B cell (primary cell): ENCODE measurements at places on chromosomes 12 and 14. TPM values are rescaled to one million over a fixed set of nuclear protein-coding genes. Genes with fewer than 3 reads are reported as not detected.
A peak's percentile ranks its signal among the peaks of the same experiment; 100 is the strongest.

DNA sequence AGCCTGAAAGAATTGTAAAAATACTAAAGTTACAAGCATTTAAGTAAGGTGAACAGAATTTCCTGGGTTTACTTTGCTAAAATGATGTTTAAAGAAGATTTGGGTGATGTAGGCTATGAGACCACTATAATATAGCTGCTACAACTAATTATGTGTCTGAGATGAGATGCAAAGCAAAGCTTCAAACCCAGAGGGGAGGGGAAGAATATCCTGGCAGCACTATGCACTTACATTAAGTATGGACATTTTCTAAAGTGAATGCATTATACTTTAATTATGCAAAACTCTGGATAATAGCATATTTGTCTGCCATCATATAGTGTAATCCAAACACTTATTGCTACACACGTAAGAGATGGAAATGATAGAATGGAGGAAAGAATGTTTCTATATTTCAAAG, 1003.7 kb downstream of the GALC start:
- no peak for DNase-seq
- H3K27ac ChIP-seq = no peak overlapping the region
- no peaks in the 10 kb centered on the region for H3K4me1 ChIP-seq
- H3K27me3 ChIP-seq = no peaks in the 10 kb centered on the region

- no peak overlapping the region for H3K27ac ChIP-seq
- DNase-seq = no peak
- no peaks in the 10 kb centered on the region for H3K27me3 ChIP-seq
- no peak overlapping the region for H3K4me3 ChIP-seq
- no peaks in the 10 kb centered on the region for H3K4me1 ChIP-seq
Measured at GRCh38 chr12:20549108-20549719, 145.9 kb upstream of the SLCO1C1 start.

DNA sequence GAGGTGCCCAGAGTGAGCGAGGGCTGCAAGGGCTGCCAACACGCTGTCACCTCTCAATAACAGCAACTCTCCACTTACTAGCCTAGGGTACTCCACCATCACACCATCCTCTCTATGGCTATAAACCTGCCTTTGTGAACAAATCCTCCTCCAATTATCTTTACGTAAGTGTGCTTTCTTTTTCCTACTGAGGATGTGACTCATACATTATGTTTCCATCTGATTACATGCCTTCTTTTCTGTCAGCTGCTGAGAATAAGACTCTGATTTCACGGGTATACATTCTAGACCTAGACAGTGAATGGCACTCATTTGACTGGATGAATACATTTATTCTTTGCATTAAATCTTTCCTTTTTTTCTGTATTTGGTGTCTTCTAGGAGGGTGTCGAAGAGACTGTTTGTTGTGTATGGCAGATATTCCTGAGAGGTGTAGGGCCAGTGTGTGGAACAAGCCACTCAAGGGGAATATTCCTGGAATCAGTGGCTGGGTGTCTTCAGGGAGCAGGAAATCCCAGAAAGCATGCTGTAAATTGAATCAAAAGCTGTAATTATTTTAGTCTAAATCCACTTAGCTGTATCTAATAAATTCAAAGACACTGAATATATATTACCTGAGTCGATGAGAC, 327.3 kb upstream of the TMTC1 start:
- no peaks in the 10 kb centered on the region for H3K36me3 ChIP-seq
- H3K4me3 ChIP-seq = no peak overlapping the region
- H3K27me3 ChIP-seq = no peaks in the 10 kb centered on the region
- DNase-seq = no peak
- no peak overlapping the region for H3K27ac ChIP-seq

DNA sequence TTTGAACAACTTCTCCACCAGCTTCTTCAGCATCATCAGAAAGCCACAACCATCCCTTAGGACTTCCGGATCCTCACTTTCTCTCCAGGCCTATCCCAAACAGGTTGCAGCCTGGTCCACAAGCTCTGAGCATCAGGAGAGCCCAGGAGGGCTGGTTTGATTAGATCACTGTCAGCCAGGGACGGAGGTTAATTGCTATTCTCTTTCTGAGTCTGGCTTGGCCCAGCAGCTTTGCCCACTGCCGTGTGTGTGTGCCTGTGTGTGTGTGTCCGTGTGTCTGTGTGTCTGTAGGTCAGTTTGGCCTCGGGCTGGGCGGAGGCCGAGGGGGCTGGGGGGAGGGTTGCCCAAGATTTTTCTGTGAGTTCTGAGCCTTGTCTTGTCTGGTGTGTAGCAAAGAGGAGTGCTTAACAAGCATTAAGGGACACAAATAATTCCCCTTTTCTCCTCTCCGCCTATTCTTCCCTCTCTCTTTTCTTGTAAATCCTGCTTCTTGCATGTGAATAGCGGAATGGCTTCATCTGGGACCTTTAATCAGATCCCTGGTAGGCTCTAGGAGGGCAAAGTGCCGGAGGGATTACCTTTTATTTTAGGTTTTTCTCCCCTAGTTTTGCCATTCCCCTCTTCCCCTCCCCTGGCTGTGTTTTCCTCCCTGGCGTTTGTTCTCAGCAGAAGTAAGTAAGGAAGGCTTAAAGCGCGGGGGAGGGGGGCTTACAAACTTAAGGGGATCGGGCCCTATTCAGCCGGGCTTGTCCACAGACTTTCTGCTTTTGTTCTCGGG, 138.2 kb upstream of the LHX5 start:
- no peak overlapping the region for H3K27ac ChIP-seq
- no peak overlapping the region for H3K4me3 ChIP-seq
- H3K36me3 ChIP-seq = no peaks in the 10 kb centered on the region
- H3K27me3 ChIP-seq = no peaks in the 10 kb centered on the region

DNA sequence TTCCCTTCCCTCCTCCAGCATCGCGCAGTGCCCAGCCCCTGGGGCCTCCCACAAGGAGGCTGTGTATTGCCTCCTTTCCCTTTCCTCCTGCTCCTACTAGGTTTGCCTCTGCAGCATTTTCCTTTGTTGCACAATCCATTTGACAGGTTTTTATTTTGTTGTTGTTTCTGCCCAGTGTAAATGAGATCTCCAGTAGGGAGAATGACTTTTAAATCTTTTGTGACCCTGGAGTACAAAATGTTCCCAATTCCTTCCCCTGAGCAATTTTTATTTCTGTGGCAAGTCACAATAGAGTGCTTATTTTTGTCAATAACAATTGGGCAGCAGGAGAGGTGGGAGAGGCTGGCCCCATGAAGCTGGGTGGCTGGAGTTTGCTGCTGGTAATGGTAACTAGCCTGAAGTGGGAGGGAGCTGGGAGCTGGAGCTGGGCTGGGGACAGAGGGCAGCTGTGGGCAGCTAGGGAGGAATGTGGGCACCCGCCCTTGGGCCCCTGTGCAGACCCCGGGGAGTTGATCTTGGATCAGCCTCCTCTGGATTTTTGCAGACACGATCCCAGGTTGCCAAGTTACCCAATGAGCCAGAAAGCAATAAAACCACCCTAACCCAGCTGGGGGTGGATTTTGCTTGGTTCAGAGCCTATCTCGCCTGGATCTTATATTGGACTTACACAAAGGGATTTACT, 160.1 kb downstream of the KTN1 start:
- no peak for DNase-seq
- H3K27me3 ChIP-seq = no peaks in the 10 kb centered on the region
- H3K4me3 ChIP-seq = no peak overlapping the region
- H3K4me1 ChIP-seq = no peaks in the 10 kb centered on the region
- no peak overlapping the region for H3K27ac ChIP-seq

GRCh38 chr14:72883961-72884360, 9.9 kb downstream of the DPF3 start:
- H3K27me3 ChIP-seq = no peaks in the 10 kb centered on the region
- no peak overlapping the region for H3K27ac ChIP-seq
- H3K4me1 ChIP-seq = peaks cover 13% of the 10 kb centered on the region
- no peak for DNase-seq

DNA sequence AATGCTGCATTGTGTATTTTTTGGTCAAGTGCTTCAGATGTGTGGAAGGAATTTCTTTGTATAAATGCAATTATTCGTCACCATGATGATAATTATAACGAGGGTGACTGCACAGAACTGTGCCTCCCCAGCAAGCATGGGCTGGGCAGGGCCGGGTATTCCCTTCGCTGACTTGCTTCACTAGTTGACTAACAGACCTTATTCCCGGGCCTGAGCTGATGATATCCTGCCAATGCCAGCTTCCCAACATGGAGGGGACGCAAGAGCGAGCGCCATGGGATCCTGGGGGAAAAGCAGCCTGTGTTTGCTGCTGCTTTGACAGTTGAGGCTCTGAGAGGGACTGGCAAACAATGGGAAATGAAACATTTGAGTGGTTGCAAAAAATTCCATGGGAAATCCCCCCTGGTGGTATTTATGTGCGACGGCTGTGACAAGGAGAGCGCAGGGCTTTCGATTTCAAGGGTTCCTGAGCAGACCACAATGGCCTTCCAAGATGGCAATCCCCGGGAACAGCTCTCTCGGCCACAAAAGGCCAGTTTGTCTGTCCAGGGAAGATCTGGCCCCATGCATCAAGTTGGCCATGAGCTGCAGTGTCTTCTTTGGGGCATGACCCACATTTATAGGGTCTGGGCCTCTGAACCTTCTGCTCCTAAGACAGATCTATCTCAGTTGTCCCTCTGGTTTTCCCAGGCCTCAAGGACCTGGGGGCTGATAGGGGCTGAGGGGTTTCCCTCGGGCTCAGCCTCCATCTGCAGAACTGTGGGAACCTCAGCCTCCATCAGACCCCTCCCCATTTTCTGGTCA, 21.9 kb upstream of the MAP1LC3B2 start:
- H3K27ac ChIP-seq = no peak overlapping the region
- H3K4me1 ChIP-seq = peaks cover 61% of the 10 kb centered on the region
- H3K36me3 ChIP-seq = no peaks in the 10 kb centered on the region
- no peaks in the 10 kb centered on the region for H3K27me3 ChIP-seq

DNA sequence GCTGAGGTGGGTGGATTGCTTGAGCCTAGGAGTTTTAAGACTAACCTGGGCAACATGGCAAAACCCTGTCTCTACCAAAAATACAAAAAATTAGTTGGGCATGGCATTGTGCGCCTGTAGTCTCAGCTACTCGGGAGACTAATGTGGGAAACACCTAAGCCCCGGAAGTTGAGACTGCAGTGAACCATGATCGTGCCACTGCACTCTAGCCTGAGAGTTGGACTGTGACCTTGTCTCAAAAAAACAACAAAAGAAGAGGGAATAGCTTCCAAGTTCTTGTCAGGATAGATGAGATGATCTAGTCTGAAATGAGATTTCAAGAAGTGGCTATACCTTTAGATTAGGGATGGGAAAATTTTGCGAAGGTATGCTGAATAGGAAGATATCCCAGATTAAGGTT, 14.8 kb upstream of the C12orf50 start:
- H3K27ac ChIP-seq = no peak overlapping the region
- H3K36me3 ChIP-seq = peaks cover 47% of the 10 kb centered on the region
- no peak for DNase-seq
- no peaks in the 10 kb centered on the region for H3K27me3 ChIP-seq
- H3K4me3 ChIP-seq = no peak overlapping the region
- no peaks in the 10 kb centered on the region for H3K4me1 ChIP-seq

DNA sequence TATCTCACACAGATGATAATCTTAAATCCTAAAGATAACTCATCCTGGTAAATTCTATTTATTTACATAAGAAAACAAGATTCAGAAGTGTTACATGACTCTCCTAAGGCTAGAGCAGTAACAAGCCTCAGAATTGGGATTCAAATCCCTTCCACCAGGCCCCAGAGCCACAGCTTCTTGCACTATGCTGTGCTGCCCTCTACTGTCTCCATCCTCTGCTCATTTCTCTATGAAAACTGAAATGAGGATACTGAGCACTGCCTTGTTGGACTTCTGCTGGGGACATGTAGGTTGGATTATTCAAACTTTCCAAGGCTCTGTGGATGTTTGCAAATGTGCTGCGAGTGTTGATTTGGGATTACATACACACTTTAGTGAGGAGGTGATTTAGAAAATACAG, 23.5 kb upstream of the C12orf50 start:
- DNase-seq = no peak
- H3K27me3 ChIP-seq = no peaks in the 10 kb centered on the region
- H3K4me3 ChIP-seq = no peak overlapping the region
- H3K36me3 ChIP-seq = peaks cover 46% of the 10 kb centered on the region
- H3K4me1 ChIP-seq = no peaks in the 10 kb centered on the region

- H3K4me1 ChIP-seq = peaks cover 3% of the 10 kb centered on the region
- no peak overlapping the region for H3K4me3 ChIP-seq
- H3K27me3 ChIP-seq = peaks cover 5% of the 10 kb centered on the region
- no peak overlapping the region for H3K27ac ChIP-seq
Measured at GRCh38 chr12:5511256-5511643, 79.3 kb downstream of the NTF3 start.

- no peak overlapping the region for H3K4me3 ChIP-seq
- H3K36me3 ChIP-seq = no peaks in the 10 kb centered on the region
- peaks cover 4% of the 10 kb centered on the region for H3K27me3 ChIP-seq
- H3K27ac ChIP-seq = no peak overlapping the region
- H3K4me1 ChIP-seq = no peaks in the 10 kb centered on the region
Measured at GRCh38 chr12:62848418-62848817, 86.5 kb downstream of the PPM1H start.

GRCh38 chr14:70714055-70714550, 72.4 kb downstream of the TTC9 start:
- H3K27ac ChIP-seq = no peak overlapping the region
- H3K27me3 ChIP-seq = no peaks in the 10 kb centered on the region
- no peak overlapping the region for H3K4me3 ChIP-seq
- peak; percentile 80 for DNase-seq
- H3K36me3 ChIP-seq = no peaks in the 10 kb centered on the region

DNA sequence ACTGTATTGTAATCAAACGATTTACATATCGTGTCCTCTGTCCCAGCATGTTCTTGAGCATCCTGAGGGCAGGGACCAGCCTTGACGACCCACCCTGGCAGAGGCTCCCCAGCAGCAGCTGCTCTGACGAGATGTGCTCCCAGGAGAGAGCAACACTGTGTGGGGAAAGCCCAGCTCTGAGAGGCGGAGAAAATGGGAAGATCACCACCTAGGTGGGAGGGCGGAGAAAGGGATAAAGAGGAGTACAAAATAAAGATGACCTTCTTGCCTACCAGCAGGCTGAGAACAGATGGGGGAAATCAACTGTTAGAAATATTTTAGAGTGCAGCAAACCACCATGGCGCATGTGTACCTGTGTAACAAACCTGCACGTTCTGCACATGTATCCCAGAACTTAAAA, 71.5 kb upstream of the CAPRIN2 start:
- H3K4me3 ChIP-seq = no peak overlapping the region
- no peak for DNase-seq
- H3K36me3 ChIP-seq = no peaks in the 10 kb centered on the region
- no peaks in the 10 kb centered on the region for H3K27me3 ChIP-seq
- no peak overlapping the region for H3K27ac ChIP-seq
- peaks cover 6% of the 10 kb centered on the region for H3K4me1 ChIP-seq

GRCh38 chr12:127170226-127171180, 1096.5 kb upstream of the TMEM132C start:
- no peaks in the 10 kb centered on the region for H3K4me1 ChIP-seq
- peaks cover 7% of the 10 kb centered on the region for H3K27me3 ChIP-seq
- no peak overlapping the region for H3K4me3 ChIP-seq
- H3K36me3 ChIP-seq = no peaks in the 10 kb centered on the region
- no peak overlapping the region for H3K27ac ChIP-seq

- no peaks in the 10 kb centered on the region for H3K27me3 ChIP-seq
- no peak for DNase-seq
- H3K4me3 ChIP-seq = no peak overlapping the region
- peaks cover 10% of the 10 kb centered on the region for H3K36me3 ChIP-seq
- H3K4me1 ChIP-seq = no peaks in the 10 kb centered on the region
Measured at GRCh38 chr14:61780125-61780524, 17.9 kb downstream of the SNAPC1 start.

- no peak overlapping the region for H3K4me3 ChIP-seq
- peaks cover 4% of the 10 kb centered on the region for H3K27me3 ChIP-seq
- H3K27ac ChIP-seq = no peak overlapping the region
- no peaks in the 10 kb centered on the region for H3K4me1 ChIP-seq
- no peaks in the 10 kb centered on the region for H3K36me3 ChIP-seq
Measured at GRCh38 chr12:107103097-107103496, 9.7 kb upstream of the CRY1 start.

Gene DAO
- not detected in 2 replicates for total RNA-seq

Gene SCN8A
- total RNA-seq = 1.0 and 1.1 TPM in 2 replicates

Gene SLC16A7
- 32.7 and 32.8 TPM in 2 replicates for total RNA-seq

Gene SERPINA5
- total RNA-seq = not detected in 2 replicates

Gene CS
- total RNA-seq = 151 and 154 TPM in 2 replicates

Gene KLRG1
- total RNA-seq = 3.2 and 3.9 TPM in 2 replicates

Gene RPGRIP1
- total RNA-seq = 0.86 and 0.87 TPM in 2 replicates
